ENCODE measurements at places on chromosomes 7 and 10.

- DNase-seq, result no peak
These were observed 53.0 kb downstream of the IMMP2L start for GRCh38 chr7:111509288-111509687.

GRCh38 chr7:70299472-70299807, 701.2 kb downstream of the AUTS2 start:
- no peak for DNase-seq

DNA sequence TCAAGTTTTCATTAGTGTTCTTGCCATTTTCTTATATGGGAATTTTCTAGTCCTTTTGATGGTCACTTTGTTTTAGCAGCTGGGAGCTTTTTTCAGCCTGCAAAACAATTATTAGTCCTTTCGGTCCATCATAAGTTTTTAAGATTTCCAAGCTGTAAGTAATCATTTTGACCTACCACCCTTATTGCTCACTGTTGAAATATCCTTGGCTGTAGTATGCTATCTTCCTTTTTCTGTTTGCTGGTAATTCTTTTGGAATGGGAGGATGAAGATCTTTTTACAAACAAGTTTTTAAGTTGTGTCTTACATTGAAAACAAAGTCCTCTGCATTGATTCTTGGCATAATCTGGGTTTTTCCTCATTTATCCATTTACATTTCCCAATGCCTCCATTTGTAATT, 24.0 kb downstream of the BZW2 start:
- DNase-seq, result no peak

GRCh38 chr7:47318395-47319182, 263.3 kb downstream of the TNS3 start:
- DNase-seq, result no peak

GRCh38 chr7:133056370-133057238, 25.3 kb downstream of the CHCHD3 start:
- DNase-seq, result no peak

DNA sequence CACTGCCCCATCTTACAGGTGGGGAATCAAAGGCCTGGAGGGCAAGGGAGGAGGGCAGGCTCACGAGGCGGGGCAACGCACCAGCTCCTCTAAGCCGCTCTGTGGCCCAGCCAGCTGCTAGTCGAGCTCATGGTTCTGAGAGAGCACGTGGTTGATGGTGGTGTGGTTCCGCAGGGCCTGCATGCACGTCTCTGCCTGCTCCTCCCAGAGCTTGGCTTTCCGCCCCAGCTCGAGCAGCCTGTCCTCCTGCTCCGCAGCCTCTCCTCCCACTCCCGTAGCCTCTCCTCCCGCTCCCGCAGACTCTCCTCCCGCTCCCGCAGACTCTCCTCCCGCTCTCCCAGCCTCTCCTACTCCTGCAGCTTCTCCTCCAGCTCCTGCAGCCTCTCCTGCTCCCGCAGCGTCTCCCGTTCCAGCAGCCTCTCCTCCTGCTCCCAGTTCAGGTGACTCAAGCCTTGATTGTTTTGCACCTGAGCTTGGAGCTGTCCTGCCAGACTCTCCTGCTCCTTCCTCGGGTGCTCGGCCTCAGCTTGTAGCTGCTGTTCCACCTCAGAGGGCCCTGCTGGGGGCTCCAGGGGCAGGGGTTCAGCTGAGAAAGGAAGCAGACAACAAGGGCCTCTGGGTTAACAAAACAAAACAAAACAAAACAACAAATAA, 19.1 kb upstream of the MTPAP start:
- peak; percentile 64 for DNase-seq

GRCh38 chr7:128904381-128905197, 5.9 kb downstream of the KCP start:
- no peak for DNase-seq

DNA sequence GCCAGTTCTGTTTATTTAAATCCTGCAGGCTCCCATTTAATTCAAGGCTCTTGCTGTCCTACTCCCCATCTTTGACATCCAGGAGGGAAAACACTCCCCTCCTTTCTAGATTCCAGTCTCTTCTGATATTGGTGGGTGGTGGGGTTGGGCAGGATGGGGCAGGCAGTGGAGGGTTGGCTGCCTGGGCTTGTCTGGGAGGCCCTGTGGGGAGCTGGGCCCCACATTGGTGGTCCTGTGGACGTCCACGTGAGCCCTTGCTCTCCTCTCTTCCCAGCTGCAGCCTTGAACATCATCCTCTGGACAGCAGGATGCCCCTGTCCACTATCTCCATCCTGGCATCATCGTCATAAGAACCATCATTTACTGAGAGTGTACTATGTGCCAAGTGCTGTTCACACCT, 108.9 kb upstream of the PCBD1 start:
- no peak for DNase-seq

DNA sequence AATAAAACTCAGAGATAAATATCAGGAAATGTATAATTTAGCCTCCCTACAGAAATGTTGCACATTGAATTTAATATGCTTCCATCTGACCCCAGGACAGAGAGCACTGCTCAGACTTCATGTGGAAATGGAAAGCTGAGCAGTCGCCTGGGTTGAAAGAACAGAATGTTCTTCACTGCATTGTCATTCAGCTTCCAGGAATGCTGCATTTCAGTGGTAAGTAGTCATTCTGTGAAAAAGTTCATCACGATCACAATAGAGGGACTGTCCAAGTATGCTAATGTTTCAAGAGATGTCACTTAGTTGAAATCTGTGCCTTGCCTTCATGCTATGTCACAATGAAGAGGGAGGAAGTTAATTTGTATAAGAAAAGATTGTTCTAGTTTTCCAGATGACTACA, 147.3 kb downstream of the NRCAM start:
- no peak for DNase-seq

DNA sequence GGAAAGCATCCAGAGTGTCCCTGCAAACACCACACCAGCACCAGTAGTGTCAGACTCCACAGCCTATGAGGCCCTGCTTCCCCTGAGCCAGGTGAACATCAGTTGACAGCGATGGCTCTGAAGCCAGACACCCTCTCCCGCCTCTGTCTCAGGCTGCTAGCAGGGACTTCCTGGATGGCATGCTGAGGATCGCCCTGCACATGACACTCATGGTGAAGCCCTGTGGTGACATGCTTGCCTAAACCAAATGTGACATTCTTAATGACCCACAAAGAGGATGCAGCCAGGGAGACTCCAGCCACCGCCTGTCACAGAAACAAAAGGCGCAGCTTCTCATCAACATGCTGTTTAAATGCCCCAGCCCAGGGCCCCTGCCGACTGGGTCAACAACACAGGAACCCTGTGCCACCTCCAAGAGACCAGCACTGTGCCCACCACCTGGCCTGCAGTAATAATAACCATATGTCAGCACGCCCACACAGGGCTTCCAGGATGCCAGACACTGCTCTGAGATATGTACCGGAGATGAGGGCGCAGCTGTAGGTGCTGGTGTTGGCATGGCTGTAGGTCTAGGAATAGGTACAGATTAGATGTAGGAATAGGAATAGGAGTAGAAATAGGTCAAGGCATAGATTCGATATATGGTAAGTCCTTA, 81.3 kb downstream of the GRID1 start:
- DNase-seq, result no peak

DNA sequence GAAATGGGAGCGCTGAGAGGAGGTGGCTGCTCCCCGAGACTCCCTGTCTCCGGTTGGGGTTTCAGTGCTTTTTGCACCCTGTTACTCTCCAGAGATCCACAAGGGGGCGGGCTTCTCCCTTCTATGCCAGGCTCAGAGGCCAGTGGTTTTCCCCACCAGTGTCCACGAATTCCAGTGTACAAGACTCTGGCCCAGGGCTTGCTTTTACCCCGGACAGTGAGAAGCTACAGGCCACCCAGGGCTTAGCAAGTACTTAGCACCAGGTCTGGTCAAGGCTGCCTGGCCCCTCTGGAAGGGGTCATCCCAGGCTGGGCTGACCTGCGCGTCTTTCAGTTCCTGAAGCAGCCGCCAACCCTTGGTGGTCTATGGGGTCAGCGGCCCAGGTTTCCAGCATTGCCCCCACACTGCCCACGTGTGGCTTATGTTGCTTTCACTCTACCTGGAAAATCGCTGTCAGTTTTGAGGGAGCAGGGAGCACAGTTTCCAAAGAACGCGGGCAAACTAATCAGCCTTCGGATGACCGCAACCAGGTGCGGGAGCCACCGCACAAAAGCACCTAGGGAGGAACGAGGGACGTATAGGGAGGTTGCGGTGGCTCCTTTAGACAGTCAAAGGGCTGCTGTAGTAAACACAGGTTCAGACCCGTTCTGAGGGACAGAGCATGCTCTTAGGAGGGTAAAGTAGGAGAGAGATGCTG, 6.8 kb downstream of the CYP26A1 start:
- no peak for DNase-seq

DNA sequence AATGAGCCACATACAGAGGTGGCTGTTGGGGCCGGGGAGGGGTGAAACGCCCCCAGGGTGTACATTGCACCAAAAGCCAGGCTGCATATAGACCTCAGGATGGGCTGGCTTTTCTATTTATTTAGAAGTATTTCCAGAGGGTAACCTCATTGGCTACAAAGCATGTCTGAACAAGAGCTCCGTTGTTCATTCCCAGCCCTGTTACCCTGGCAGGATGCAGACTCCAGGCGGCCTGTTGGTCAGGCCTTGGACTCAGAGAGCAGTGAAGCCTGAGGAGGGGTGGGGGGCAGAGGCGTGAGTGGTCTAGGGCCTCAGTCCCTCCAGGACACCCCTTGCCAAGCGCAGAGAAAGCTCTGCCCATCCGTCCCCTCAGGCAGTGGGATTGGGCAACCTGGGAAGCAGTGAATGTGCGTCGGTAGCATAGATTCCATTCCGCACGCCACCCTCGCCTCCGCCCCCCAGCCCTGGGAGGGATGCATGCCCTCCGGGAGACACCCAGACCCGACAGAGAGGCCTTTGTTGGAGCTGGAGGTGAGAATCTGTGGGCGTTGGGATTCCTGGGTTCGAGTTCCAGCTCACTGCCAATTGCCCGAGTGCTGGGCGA, 41.9 kb downstream of the TCF7L2 start:
- no peak for DNase-seq

GRCh38 chr7:102096012-102096332, 190.7 kb upstream of the SH2B2 start:
- DNase-seq, result no peak

- DNase-seq, result no peak
These were observed 17.8 kb downstream of the CAV1 start for GRCh38 chr7:116542618-116543017.

- no peak for DNase-seq
These were observed 24.0 kb upstream of the STEAP2 start for GRCh38 chr7:90187507-90188050.

DNA sequence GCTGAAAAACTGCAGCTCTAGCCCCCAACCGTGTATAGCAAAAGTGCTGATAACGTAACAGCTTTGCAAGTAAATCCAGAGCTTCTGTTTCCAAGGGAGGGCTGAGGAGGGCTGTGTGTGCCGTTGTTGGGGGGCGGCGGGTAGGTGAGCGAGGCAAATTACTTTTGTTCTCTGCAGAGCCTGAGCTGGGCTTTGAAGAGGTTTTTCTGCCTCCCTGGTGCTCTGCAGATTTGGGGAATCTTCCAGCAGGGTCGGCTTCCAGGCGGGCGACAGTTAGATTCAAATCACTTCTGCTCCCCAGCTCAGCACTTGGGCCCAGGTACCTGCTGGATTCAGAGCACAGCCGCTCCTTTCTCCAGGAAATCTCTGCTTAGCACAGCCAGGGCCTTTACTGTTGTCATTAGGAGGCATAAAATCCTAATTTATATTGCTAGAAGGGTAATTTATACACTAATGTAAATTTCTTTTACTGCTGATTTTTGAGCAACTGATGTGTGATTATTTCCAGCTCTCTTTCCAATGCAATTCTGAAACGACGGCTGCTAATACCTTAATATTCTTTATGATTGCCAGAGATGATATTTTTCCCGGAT, 442.4 kb downstream of the TYW1 start:
- no peak for DNase-seq

GRCh38 chr7:22001345-22002004, 55.8 kb upstream of the CDCA7L start:
- DNase-seq, result no peak

GRCh38 chr7:48875045-48875916, 49.1 kb upstream of the CDC14C start:
- peak; percentile 11 for DNase-seq

- DNase-seq, result no peak
These were observed 14.5 kb downstream of the VENTX start for GRCh38 chr10:133252223-133252552.

DNA sequence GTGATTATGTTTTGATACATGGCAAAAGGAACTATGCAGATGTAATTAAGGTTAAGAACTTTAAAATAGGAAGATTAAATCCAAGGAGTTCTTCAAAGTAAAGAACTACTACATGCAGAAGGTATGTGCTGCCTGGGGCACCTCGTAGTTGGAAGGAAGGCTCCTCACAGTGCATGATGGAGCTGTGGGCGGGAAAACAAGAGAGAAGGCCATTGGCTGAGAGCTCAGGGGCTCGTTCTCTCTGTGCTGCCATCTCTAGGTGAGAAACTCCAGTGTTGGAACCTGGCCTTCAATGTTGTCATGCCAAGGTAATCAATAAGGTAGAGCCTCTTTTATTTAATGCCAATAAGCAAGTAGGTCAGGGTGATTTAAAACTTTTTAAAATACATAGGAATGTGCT, 391.4 kb upstream of the ETV1 start:
- DNase-seq, result no peak

- DNase-seq, result no peak
These were observed 464.4 kb downstream of the PTPRN2 start for GRCh38 chr7:158123214-158123613.

GRCh38 chr10:74167443-74167842, 16.4 kb downstream of the ADK start:
- no peak for DNase-seq

DNA sequence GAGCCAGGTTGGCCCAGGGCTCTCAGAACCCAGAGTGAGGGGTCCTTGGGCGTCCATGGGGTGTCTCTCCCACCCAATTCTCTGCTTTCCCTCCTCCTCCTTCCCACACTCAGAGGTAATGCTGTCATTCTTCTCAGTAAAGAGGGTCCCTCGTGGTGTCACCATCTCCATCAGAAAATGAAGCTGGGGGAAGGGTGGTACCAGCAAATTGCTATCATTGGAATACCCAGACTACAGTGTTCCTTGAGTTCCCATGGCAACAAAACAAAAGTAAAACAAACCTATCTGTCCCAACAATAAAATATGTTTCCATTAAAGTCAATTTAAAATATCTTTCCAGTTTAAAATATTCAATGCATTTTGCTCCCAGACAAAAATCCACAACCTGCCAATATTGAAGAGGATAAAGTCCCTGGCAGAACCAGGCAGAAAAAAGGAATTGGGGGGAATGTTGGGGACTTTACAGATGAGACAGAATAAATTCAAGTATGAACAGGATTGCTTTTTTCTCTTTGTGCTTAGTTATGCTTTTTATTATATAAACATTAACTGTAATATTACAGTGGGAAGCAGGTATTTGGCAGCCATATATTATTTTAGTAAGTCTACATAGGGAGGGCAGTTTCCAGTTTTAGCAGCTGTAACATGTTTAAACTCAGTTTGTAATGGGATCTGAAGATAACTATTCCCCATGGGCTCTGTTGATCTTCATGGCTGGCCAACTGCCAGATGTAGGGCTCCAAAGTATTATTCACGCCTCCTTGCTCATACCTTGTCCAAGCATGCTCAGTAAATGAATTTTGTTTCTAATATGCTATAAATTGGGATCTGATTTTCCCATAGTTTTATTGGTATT, 182.1 kb downstream of the ARID5B start:
- peak; percentile 71 for DNase-seq

GRCh38 chr7:7263297-7264230, 81.2 kb downstream of the C1GALT1 start:
- no peak for DNase-seq
